AG09309 (cell line): ENCODE measurements at places on chromosomes 6 and 20.

- DNase-seq, result no peak
These were observed 118.8 kb downstream of the ZMYND8 start for GRCh38 chr20:47237715-47238114.

GRCh38 chr6:125952764-125953501, 3.6 kb upstream of the HINT3 start:
- no peak for DNase-seq

- DNase-seq, result no peak
These were observed 43.9 kb downstream of the TFEB start for GRCh38 chr6:41691426-41692079.

- no peak for DNase-seq
These were observed 2.2 kb downstream of the DLGAP4 start for GRCh38 chr20:36308353-36308752.

GRCh38 chr20:52193886-52194545, 2.4 kb upstream of the ZFP64 start:
- DNase-seq, result no peak

- DNase-seq, result no peak
These were observed at the start of gene CDKN1A for GRCh38 chr6:36678488-36679042. CDKN1A (plus strand) TSS chr6:36678714; CDS start chr6:36684102, 5,388 bp downstream.

- no peak for DNase-seq
These were observed 746 bp upstream of the PRND start for GRCh38 chr20:4720977-4721349.

- DNase-seq, result no peak
These were observed 124.4 kb downstream of the KCNQ5 start for GRCh38 chr6:72746276-72746675.

DNA sequence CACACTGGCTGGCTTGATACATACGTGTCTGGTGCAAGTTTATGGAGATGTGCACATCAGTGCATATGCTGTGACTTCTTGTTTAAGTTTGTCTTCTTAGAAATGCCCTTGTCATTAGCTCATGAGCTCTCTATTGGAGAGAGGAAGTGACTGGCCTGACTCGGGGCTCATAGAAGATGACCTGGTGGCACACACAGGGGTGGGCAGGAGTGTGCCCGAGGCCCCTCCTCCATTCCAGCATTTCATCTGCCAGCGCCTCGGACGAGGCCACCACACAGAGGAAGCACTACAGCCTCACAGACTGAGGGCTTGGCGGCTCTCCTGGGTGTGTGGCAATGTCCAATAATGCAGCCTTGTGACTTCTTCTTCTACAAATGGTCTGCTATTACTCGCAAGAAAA, 109.7 kb downstream of the FAM120B start:
- DNase-seq, result no peak

DNA sequence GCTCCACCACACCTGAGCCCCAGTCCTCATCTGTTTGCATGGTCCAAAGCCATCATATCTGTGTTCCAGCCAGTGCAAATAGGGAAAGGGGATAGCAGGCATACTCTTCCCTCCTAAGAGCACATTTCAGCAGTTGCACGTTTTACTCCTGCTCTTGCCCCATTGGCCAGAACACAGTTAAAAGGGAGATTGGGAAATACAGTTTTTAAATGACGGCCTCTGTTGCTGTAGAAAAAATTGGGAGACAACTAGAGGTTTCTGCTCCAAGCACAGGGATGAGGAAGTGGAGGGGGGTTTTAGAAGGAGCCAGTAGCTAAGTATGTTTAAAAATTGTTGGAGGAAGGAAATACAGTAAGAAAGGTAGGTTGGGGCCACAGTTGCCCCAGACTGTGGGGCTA, 14.6 kb upstream of the STK35 start:
- DNase-seq, result no peak

- DNase-seq, result no peak
These were observed 24.5 kb downstream of the ILRUN start for GRCh38 chr6:34671801-34672656.

GRCh38 chr6:147023148-147023547, 181.1 kb upstream of the STXBP5 start:
- DNase-seq, result no peak
